ENCODE measurements at places on chromosomes 7 and 10.

GRCh38 chr10:71394926-71395562 lies 1.7 kb upstream of the CDH23 start:
- no peak for DNase-seq

- DNase-seq: peak; percentile 77
Observed at GRCh38 chr7:101169838-101170551, 4.6 kb upstream of the VGF start.

- no peak for DNase-seq
Observed at GRCh38 chr7:6273917-6274630, 1.6 kb upstream of the CYTH3 start.

GRCh38 chr7:16708511-16708910 lies 45.0 kb upstream of the TSPAN13 start:
- no peak for DNase-seq

DNA sequence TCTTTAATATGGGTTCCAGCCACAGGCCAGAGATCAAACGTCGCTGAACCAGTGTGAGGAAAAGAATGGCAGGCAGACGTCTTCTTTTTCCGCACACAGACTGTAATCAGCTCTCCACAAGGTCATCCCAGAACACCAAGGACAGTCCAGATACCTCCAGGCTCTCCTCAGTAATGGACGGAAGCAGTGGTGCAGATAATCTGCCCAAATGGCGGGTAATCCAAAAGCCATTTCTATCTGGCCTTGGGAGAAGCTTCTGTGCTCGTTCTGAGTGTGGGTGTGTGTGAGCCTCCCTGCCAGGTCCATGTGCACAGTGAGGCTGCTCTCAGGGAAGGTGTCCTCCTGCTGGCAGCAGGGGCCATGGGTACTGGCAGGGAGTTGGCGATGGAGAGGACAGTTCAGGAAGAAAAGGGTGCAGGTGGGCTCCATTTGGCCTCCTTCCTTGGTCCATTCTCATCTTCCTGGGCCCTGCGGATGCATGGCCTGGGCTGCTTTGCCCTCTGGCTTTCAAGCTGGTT lies 15.6 kb upstream of the TEX36 start:
- no peak for DNase-seq

- peak; percentile 80 for DNase-seq
Observed at GRCh38 chr10:102399217-102400021, 3.9 kb downstream of the NFKB2 start.

GRCh38 chr7:516606-517456 lies 2.8 kb downstream of the PDGFA start:
- peak; percentile 14 for DNase-seq

DNA sequence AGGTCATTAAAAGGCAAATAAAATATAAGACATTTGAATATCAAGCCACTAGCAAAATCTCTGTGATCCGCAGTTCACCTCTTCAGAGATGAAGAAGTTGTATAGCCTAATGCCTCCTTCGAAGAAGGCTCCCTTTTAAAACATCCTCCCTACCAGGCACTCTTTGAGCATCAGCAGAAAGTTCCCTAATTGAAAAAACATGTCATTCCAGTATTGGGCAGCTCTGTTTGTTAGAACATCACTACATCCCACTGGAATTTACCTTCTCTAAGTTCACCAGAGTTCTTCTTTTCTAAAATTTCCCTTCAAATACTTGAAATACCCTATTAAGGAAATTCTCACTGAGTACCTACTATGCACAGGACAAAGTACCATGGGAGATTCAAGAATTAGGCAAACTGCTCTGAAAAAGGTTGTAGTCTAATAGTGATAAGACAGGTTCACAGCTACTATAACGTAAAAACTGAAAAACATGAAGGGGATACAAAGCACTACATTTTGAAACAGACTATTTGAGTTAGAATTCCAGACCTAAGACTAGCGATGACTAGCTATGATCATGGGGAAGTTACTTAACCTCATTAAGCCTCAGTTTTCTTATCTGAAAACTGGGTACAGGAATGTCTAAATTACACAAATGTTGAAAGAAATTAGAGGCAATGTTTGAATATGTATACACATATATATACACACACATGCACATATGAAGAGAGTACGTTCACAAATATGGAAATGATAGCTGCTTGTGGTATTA lies 128.7 kb downstream of the ELAPOR2 start:
- DNase-seq: no peak

DNA sequence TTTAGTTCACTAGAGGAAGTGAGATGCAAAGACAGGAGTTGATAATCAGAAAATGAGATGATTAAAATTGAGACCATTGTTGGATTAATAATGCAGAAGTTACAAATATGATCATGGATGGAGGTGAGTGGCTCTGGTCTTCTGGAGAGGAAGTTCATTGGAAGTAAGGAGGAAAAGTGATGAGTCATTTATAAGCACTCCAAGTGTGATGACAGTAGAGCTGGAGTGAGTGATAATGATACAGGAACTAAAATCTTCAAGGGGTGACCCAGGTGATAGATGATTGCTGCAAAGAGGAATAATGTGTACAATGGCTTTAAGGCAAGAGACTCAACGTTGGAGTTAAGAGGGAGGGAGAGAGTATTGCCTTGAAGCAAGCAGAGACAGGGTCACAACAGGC lies 20.7 kb downstream of the ZNF32 start:
- DNase-seq: no peak

GRCh38 chr7:98200364-98200763 lies 10.9 kb upstream of the BHLHA15 start:
- DNase-seq: no peak

DNA sequence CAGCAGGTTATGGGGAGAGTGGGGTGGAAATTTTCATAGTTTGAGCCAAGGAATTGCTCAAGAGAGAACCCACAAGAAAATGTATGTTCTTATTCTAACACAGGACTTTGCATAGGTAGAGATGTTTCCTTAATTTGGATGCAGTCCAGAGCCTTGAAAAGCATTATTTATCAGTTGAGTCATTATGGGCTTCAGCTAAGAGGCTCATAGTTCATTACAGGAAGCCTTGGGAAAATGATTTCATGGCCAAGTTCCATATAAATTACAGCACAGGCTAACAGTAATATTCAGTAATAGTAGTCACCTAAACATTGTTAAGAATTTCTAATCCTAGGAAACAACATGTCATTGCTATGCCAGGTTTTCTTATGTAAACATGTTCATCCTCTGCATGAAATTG lies 131.1 kb upstream of the PTPRZ1 start:
- no peak for DNase-seq

DNA sequence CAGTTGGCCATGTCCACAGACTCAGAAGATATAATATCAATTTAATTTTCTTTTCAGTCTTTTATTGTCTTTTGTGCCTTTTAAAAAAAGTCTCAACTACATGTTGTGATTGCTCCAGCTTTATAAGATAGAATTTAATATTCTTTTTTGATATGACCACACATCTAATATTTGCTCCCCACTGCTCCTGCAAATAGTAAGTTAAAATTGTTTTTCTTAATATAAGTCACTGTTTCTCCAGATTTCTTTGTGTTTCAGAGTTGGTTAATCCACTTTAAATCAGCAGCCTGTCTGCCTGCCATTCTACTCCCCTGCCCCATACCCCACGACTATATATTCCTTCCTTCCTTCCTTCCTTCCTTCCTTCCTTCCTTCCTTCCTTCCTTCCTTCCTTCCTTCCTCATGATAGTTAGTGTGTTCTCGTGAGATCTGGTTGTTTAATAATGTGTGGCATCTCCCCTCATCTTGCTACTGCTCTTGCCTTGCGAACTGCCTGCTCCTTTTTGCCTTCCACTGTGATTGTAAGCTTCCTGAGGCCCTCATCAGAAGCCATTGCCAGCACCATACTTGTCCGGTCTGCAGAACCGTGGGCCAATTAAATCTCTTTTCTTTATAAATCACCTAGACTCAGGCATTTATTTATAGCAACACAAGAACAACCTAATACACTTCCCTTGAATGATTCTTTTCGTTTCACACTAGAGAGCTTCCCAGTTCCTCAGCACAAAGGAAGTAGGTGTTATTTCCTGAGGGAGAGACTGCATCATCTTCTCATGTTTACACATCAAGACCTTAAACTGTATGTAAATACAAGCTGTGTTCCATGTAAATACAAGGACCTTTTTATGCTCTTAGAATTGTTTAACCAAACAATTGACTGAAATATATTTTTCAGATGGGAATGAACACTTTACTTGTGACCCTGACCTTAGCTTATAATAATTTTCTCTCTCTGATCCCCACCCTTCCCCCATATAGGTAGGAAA lies 24.5 kb downstream of the TAS2R16 start:
- no peak for DNase-seq

- no peak for DNase-seq
Observed at GRCh38 chr7:111929264-111929663, 276.9 kb downstream of the DOCK4 start.

- DNase-seq: no peak
Observed at GRCh38 chr10:72056113-72056512, 32.2 kb downstream of the SPOCK2 start.

GRCh38 chr7:29095631-29096445 lies 50.5 kb downstream of the CPVL start:
- no peak for DNase-seq

GRCh38 chr7:38368191-38368605 lies 94.8 kb upstream of the TARP start:
- DNase-seq: peak; percentile 64

DNA sequence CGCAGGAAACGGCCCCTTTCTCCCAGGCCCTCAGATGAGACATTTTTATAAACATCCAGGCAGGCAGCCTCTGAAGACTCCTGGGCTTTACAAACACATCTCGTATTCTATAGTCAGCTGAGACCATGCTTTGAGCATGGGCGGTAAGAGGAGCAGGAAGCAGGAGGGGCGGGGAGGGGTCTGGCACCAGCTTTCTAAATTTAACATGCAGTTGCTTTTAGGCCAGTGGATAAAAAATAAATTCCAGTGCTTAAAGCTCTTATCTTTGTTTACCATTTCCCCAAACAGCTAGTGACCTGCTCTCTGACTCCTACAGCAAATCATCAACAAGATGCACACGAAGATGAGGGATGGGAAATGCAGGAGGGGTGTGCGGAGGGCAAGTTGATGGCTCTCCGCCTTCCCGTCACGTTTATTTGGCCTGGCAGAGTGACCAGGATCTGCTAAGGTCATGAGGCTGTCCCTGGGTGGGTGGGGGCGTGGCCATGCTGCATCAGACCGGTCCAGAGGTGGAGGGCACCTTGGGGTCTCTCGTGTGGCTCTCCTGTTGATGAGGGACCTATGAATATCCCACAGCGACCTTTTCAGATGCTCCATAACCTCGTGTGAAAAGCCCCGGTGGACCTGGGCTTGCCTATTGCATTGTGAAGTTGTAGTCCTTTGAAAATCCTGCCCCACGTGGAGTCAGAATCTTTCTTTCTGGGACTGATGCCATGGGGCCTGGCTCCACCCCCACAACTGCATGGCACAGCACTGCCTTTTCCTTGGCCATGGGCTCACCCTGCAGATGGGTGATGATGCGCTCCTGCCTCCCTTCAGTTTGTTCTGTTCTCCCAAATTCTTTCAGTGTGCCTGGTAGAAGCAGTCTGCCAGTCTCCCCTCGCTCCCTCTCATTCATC lies 67.5 kb downstream of the PARP12 start:
- no peak for DNase-seq

DNA sequence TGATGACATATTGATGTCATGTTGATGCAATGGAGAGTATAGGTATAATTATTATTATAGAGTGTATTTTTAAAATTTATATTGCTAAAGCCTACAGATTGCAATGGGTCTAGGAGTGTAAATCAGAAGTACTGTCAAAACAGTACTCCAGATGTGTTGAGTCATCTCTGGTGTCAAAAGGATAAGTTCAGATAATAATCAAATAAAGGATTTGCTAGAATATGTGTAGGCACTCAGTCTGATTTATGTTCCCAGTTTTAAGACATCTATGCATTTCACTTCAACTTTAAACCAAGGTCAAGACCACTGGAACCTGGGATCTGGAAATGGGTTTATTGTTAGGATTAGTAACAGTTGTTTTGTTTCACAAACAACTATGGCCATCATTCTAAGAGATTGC lies 342.3 kb upstream of the BMPER start:
- no peak for DNase-seq

GRCh38 chr10:58642283-58642682 lies 129.6 kb downstream of the BICC1 start:
- DNase-seq: no peak

- DNase-seq: no peak
Observed at GRCh38 chr10:109487691-109488090, 435.6 kb downstream of the XPNPEP1 start.

DNA sequence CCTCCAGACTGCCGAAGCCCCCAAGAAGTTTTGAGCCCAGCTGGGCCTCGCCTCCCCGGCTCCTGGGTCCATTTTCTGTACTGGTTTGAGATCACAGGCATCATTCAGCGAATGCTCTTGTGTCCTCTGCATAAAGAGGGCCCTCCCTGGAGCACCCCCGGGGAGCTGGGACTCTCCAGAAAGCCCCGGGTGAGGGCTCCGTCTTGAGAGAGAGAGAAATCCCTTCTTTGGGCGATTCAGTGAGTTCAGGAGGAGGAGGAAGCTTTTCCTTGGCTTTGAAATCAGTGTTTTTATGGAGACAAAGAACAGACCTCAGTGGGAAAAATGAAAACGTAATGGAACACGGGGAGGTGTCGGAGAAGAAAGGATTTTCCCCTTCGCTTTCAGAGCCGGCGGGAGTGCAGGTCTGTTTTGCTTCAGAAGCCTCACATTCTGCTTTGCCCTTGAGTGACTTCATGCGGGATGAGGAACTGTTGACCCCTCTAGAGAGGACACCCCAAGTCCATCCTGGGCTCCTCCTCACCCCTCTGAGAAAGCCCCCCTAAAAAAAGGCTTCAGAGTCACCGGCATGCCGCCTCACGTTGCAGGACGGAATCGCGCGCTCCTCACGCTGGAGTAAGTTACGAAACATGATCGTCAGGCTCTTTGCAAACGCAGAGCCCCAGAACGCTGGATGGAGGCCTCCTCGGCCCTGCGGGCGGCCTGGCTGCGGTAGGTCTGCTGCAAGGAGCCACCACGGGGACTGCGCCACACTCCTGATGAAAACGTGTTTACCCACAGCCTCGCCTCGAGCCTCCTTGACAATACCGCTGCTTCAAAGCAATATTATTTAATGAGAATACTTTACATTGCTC lies 8.5 kb upstream of the AP5Z1 start:
- no peak for DNase-seq

GRCh38 chr10:130357226-130357625 lies 221.0 kb downstream of the GLRX3 start:
- DNase-seq: no peak

GRCh38 chr7:98283127-98283886 lies 1.8 kb downstream of the BRI3 start:
- DNase-seq: no peak

GRCh38 chr7:147363101-147363500 lies 1227.5 kb upstream of the C7orf33 start:
- DNase-seq: no peak

All from stimulated activated CD4-positive, alpha-beta T cell treated with anti-CD3 and anti-CD28 coated beads, Interleukin-4, amount 100 ng/mL, for 4 hours (primary cell).